Neuronal stem cell (in vitro differentiated cells): ENCODE measurements at places on chromosomes 13 and 19.
A peak's percentile ranks its signal among the peaks of the same experiment; 100 is the strongest.

DNA sequence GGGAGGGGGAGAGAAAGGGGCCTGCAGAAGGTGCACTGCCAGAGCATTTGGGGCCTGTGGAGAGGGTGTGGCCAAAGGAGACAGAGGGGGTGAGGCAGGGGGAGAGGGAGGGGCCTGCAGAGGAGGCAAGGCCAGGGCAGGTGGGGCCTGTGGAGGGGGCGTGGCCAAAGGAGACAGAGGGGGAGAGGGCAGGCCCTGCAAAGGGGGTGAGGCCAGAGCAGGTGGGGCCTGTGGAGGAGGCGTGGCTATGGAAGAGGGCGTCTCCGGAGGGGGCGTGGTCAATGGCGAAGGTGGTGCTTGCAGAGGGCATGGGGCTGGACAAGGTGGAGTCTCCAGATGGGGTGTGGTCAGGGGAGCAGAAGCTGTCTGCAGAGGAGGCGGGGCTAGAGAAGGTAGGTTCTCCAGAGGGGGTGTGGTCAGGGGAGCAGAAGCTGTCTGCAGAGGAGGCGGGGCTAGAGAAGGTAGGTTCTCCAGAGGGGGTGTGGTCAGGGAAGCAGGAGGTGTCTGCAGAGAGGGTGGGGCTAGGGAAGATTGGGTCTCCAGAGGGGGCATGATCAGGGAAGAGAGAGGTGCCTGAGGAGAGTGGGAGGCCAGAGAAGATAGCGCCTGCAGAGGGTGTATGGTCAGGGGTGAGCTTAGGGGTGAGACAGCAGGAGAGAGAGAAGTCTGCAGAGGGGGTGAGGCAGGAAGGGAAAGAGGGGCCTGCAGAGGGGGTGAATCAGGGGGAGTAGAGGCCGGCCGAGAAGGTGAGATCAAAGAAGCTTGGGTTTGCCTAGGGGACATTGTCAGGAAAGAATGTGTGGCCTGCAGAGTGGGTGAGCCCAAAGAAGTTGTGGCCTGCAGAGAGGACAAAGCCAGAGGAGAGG is 3.4 kb downstream of the PRR36 start:
- peak; percentile 85 for DNase-seq

DNA sequence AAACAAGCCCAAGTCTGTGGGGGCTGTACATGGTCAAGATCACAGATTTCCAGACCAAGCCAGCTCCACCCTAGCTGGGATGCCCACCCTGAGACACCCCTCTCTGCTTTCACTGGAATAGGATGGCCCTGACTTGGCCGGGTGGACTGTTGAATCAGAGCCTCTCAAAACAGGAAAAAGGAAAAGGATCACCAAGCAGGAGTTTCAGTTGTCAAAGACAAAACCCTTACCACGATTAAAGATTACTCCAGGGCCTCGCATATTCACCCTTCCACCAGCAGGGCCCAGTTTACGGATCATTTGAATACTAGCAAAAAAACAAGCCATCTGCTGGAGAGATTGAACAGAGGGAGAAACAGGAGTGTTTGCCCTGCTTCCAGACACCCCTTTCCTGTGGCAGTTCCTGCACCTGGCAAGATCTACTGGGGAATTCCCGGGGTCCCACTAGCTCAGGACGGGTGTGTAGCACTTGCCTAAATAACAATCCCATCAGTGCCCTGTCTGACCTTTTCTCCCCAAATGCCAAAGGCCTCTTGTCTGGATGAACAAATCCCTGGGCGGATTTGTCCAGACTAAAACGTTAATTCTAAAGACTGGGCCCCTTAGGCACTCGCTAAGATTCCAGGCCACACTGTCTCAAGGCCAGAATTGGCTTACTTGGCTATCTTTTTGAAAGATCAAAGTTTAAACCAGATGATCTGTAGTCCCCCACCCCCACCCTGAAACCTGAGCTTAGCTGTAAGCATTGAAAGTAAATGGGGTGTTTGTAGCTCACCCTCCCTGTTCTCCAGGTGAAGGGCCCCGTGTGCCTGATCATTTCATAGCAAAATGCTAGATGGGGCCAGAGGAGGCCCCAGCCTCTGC is 38.4 kb downstream of the ACTN4 start:
- DNase-seq = no peak

GRCh38 chr13:114105521-114106225 is 26.8 kb downstream of the RASA3 start:
- DNase-seq = no peak

DNA sequence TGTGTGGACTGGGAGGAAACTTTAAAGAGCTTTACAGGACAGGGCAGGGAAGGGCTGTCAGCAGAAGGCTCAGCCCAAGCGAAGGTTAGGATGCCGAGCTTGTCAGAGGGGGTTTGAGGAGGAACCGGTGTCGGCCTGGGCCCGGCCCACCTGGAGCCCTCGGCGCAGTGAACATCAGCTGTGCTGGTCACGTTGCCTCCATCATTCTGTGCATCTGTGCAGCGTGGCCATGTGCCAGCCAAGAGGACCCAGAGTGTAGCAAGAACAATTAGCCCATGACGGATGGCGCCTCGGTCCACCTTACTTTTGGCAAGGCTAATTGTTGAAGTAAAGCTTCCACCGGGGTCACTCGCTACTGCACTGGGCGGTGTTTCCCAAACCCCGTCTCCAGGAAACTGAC is 161.4 kb downstream of the PTPRS start:
- no peak for DNase-seq

GRCh38 chr13:98214707-98215106 is 37.6 kb upstream of the RNF113B start:
- no peak for DNase-seq

DNA sequence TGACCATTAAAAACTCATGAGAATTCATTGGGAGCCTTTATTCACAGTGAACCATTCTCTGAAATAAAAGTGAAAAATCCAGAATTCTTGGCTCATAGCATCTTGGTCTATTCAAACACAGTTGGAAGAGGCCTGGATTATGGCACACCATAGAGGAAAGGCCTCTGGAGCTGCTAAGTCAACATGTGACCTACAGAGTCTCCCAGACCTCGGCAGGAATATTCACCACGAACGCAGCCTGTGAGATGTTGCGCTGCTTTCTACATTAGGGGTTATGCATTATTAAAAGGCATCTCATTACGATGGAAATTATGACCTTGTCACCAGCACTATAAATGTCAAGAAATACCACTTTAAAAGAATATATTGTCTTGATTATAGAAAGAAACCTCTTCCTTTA is 132.6 kb downstream of the EFNB2 start:
- DNase-seq = no peak

GRCh38 chr19:13588957-13589833 is 82.9 kb upstream of the CACNA1A start:
- peak; percentile 71 for DNase-seq

- no peak for DNase-seq
These were observed 8.2 kb upstream of the ZMYM2 start for GRCh38 chr13:19950374-19950773.

DNA sequence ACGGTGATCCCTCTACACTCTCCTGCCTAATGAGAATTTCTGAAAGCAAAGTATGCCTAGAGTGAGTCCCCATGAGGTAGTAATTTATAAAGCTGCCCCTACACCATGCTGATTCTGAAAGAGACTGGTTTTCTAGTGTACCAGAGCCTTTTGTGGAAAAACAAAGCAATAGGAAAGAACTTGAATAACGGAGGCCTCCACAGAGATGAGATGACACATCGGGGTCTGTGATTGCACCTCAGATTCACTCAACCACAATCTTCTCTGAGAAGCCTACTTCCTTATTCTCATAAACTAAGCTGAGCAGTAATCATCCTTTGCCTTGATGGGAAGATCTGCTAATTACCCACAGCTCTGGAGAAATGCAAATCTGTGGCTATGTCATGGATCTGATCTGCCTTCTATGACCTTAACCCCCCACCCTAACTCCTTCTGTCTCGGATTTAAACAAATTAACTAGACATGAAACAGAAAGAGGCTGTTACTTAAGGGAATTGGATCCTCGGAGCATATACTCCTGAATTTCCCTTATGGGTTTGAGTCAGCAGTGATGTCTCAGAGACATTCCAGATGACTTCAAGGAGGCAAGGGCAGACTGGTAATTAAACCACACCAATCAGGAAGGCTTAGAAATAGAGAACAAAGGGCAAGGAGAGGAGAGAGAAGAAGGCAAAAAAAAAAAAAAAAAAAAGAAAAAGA is 128.0 kb downstream of the DCT start:
- no peak for DNase-seq

DNA sequence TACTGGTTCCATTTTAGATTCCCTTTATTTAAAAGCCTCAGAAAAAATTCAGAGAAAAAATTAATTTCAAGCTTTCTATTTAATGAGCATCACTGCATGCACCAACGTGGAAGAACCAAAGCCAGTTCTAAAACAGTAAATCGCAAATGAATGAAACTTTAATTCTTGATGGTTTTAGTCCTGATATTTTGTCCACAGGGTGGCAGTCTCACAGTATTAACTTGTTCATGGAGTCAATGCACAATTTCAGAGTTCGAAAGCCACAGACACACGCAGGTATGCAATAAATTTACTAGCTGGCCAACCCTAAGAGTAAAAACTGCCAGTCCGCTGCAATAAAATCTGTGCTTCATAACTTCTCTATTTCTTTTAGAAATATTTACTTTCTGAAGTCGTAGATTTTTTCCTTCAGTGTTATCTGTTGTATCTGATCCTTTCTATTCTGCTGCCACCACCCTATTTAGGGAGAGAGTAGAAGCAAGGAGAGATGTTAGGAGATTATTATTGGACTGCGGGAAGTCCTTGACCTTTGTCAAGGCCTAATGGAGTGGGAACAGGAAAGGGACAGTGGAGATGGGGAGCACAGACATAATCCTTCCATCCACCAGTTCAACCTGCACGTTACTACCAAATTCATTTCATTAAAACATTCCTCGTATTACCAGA is 7.0 kb upstream of the WBP4 start:
- no peak for DNase-seq

DNA sequence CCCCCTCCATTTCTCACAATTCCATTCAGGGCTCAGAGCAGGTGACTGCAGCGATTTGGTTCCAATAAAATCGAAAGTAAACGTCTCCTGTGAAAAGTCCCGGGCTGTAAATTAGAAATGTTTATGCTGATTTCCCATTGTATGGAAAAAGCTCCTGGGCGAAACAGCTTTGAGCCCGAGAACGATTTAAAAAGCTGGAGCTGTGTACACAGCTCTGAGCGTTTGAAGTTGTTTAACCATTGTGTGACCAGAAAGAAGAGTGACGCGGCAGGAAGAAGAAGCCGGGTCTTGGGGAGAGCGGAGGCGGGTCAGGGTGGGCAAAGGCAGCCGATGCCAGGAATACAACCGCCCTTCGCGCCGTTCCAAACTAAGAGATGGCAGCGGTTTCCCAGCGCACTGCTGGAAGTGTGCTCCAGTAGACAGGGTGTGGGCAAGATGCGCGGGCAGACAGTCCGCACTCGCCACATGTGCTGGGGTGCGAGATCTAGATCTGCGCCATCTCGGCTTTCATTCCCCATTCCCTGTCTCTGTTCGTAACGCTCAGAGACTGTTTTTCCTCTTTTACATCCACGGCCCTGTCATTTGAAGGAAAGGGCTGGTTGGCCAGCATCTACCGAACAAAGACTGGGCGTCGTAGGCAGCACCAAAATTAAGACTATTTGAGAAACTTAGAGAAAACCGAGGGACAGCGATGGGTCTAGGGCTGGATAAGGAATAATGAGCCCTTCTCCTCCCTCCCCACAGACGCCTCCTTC is 960 bp upstream of the GSX1 start:
- DNase-seq = no peak

DNA sequence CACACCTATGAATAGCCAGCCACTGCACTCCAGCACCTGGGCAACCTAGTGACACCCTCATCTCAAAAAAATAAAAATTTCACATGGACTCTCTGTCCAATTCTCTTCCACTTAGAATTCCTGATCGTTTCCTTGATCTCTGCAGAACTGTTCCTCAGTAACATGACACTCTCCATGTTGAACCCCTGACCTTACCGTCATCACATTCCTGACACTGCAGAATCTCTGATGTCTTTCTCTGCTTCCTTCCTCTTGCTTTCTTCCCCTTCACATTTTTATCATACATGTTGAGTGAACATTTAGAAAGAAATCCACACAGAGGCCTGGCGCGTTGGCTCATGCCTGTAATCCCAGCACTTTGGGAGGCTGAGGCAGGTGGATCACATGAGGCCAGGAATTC is 15.0 kb downstream of the ZNF114 start:
- DNase-seq = no peak

DNA sequence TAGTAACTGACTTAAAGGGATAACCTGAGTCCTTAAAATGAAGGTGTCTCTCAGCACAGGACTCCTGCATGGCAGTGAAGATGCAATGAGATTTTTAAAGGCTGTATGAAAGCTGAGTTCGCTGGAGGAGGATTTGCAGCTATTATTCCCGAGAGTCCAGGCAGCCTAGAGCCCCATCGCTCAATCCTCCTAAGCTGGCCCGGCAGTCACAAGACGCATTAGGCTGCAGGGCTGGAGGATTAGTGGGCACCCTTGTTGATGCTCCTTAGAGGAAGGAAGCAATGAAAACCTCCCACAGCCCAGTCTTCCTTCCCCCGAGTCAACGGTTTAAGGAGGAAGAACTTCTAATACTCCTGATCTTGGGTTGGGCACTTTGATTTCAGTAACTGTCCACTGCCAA is 239.5 kb downstream of the EFNB2 start:
- DNase-seq = no peak

- no peak for DNase-seq
These were observed 14.0 kb downstream of the PLIN4 start for GRCh38 chr19:4504297-4504701.

DNA sequence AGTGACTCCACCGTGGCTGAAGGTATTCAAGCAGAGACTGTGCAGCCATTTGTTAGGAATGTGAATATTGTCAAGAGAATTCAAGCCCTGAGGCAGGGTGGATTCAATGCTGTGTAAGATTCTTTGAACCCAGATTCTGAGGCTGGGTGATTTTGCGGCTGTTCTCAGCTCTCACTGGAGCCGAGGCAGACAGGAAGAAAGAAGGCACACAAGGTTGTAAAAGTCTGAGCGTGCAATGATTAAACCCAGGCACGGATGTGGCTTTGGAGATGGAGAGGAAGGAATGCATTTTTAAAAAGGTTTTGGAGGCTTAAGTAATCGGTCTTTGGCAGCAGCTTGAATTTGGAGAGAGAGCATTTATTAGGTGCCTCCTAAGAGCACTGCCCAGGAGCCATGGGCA is 187.9 kb downstream of the KATNAL1 start:
- DNase-seq = no peak

- no peak for DNase-seq
These were observed 115.8 kb downstream of the CCNA1 start for GRCh38 chr13:36548129-36548528.

DNA sequence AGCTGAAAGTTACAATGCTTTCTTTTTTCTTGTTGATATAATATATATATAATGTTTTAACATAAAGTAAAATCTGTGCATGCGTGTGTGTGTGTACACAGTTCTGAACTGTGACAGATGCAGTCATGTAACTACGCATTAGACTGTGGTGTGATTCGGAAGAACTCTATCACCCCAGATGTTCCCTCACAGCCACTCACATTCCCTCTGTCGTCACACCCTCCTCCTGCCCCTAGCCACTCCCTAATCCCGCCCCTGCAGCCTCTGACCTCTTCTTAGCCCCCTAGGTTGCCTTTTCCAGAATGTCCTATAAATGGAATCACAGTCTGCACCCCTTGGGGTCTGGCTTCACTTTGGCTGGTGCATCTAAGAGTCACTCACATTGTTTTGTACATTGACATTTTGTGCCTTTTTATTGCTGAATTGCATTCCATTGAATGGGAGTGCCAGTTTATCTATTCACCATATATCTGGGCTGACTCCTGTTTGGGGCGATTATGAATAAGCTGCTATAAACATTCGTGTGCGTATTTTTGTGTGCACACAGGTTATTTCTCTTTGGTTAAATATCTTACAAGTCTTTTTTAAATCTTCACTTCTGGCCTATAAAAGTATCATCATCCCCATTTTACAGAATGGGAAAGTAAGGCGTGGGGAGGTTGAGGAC is 20.4 kb downstream of the DHRS12 start:
- DNase-seq = no peak

GRCh38 chr13:41550276-41550675 is 92.9 kb downstream of the RGCC start:
- DNase-seq = no peak
